ENCODE measurements at places on chromosomes 16 and 17.

DNA sequence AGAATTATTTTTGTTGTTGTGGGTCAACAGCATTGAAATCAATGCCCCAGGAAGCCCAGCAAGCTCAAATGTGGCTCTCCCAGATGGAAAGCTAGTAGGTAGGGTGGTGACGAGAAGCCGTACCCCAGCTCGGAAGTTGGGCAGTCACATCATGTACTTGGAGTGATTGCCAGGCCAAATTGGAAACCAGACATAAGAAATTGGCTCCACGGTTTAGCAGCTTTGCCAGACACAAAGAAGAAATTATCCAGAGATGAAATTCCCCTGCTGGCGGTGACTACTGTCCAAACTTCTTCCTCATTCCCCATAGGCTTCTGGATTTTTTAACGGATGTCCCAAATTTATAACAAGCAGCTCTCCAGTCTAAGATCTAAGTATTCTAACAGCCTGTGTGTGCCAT lies 95.9 kb downstream of the OR1D5 start:
- no peak for DNase-seq

- DNase-seq: no peak
Observed at GRCh38 chr16:8258523-8258922, 331.8 kb downstream of the TMEM114 start.

DNA sequence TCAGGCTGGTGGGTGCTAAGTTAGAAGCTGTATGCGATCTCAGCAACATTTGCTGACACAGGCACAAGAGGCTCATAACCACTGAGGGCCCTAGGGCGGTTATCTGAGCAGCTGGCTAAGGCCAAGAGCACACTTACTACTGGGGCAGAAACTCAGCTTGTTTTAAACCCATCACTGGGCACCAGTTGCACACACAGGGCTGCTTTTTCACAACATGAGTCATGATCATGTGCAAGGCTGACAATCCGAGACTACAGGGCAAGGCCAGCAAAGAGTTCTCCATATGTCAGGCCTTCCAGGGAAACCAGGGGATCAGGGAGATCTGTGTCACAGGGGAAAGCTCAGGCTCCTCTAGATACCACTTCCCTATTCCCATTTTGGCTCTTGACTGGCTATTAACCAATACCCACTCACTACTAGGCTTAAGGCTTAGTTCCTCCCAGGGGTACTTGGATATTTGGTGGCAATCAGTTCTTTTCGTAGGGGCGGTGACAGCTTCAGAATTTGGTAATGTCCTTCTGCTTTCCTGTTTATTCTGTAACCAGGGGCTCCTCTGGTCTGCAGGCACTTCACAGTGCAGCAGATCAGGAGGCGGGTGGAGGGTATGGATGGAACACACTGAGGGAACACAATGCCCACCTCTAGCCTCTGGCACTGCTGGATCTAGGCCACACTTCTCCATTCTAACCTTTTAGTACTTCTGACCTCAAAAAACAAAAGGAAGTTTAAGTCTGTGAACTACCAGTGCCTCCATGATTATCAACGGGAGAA lies 44.9 kb upstream of the ERN1 start:
- DNase-seq: no peak

GRCh38 chr16:48131201-48131935 lies 24.4 kb downstream of the ABCC12 start:
- no peak for DNase-seq

- peak; percentile 32 for DNase-seq
Observed at GRCh38 chr17:34199932-34200534, 55.1 kb upstream of the CCL2 start.

- DNase-seq: no peak
Observed at GRCh38 chr16:69858191-69859104, 92.7 kb upstream of the CLEC18A start.

GRCh38 chr16:84465154-84465553 lies 39.3 kb downstream of the MEAK7 start:
- DNase-seq: no peak

DNA sequence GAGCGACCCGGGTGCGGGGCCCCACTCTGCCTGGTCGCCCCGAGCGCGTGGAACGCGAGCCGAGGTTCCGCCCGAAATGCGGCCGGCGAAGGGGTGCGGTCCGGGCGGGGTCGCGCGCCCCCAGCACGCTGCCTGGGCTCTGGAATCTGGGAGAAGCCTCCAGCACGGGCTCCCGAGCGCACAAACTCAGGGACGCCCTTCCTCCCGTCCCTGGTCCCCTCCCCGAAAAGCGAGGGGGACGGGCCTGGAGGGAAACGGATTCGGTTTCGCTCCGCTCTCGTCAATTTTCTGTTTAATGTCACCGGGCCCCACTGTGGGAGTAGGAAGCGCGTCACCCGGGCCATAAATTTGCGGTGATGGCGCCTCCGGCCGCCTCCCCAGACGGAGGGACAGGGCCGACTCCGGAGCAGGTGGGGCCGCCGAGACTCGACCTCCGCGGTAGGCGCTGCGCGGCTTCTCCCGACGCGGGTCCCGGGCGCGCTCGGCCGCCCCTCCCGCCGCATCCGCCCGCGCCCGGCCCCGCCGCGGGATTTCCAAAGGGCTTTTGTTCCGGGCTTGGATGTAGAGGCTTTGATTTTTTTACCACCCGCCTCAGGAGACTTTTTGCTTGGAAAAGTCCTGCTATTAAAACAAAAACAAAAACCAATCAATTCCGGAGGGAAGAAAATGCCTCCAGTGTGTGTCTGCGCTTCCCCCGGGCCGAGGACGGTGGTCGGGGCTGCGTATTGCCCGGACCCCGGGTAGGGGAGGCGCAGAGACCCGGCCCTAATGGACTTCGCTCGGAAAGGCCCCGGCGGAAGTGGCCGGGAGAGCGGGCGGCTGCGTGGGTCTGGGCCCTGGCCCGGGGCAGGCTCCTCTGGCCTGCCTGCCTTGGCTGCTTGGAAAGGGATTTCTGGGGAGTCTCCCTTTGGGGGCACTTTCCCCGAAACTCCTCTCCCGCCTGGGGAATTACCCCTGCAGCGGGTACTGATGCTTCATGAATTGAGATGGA lies 7.9 kb upstream of the BAHCC1 start:
- DNase-seq: no peak

Measured in stimulated activated CD8-positive, alpha-beta memory T cell treated with anti-CD3 and anti-CD28 coated beads, Interleukin-4, amount 100 ng/mL, for 4 hours (primary cell).